Cardiac muscle cell (in vitro differentiated cells and primary cell): ENCODE measurements at places on chromosomes 1 and 21. TPM values are rescaled to one million over a fixed set of nuclear protein-coding genes. Genes with fewer than 3 reads are reported as not detected.

The CA6 gene
- not detected in 2 replicates for total RNA-seq

The HSD3B1 gene
- 0.27 TPM in 1 of 2 replicates, not detected in the other for total RNA-seq

DNA sequence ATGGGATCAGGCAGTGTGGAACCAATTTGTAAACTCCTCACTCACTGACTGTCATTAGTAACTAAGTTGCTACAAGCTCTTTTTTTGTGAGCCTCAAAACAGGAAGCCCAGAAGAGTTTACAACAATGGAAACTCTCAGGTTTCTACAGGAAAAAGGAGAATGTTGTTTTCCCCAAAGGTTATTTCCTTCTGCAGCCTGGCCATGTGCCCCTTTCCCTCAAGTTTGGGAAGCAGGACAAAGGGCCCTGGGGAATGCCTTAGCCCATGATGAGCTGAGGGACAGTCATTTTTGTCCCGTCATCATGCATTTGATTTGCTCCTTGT lies 395.9 kb downstream of the KIF26B start:
- H3K4me3 ChIP-seq, result no peak overlapping the region
- no peaks in the 10 kb centered on the region for H3K27me3 ChIP-seq
- H3K27ac ChIP-seq, result peak overlapping the region; percentile 69
- peaks cover 4% of the 10 kb centered on the region for H3K4me1 ChIP-seq
- DNase-seq, result no peak

GRCh38 chr1:234398849-234399381 lies 25.7 kb downstream of the COA6 start:
- peaks cover 12% of the 10 kb centered on the region for H3K36me3 ChIP-seq
- no peak overlapping the region for H3K4me3 ChIP-seq
- H3K27me3 ChIP-seq, result no peaks in the 10 kb centered on the region
- DNase-seq, result peak; percentile 28

DNA sequence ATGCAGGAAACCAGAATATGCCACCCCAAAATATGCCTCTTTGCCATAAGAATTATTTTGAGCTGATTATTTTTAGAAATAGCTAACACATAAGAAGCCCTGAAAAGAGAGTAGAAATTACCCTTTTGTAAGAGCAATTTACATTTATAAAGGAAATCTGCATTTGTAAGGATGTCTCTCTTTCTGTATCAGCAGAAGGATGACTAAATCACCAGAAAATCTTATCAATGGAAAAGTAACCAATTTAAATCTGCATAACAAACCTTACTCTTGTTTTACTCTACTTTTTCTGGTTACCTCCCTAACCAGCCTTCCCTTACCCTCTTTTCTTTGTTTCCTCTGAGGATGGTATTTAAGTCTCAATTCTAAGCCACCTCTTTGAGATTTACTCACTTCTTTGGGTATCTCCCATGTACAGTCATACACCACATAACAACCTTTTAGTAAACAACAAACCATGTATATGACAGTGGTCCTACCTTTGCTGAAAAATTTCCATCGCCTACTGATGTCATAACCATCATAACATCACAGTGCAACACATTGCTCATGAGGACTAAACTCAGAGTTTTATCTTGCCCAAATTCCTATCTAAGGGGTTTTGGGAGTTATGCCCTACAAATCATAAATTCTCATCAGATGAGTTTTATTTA lies 126.6 kb upstream of the PLPPR4 start:
- no peaks in the 10 kb centered on the region for H3K27me3 ChIP-seq
- H3K27ac ChIP-seq, result no peak overlapping the region
- DNase-seq, result no peak
- no peak overlapping the region for H3K4me3 ChIP-seq
- no peaks in the 10 kb centered on the region for H3K4me1 ChIP-seq
